ENCODE measurements at places on chromosomes 7 and 10. TPM values are rescaled to one million over a fixed set of nuclear protein-coding genes. Genes with fewer than 3 reads are reported as not detected.

- DNase-seq, result no peak
These were observed 9.8 kb upstream of the SP8 start for GRCh38 chr7:20796500-20796899.

- DNase-seq, result no peak
These were observed 169.1 kb upstream of the TNS3 start for GRCh38 chr7:47751043-47751442.

DNA sequence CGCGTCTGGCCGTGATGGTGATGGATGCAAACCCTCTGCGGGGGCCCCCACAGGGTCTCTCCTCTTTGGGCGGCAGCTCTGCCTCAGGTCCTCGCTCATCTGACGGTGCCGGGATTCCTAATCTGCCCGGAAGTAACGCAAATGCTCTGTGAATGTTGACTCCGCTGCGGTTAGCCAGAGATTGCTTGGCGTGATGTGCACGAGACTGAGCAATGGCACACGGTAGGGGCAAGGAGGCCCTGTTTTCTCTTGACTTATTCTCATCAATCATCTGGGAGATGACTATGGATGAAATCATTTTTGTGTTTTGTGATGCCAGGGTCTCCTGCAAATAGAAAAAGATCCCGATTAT lies 116.5 kb upstream of the ADAM12 start:
- DNase-seq, result no peak

GRCh38 chr10:6239213-6239991 lies 36.7 kb downstream of the PFKFB3 start:
- DNase-seq, result peak; percentile 99

- DNase-seq, result no peak
These were observed 220.8 kb upstream of the NFE2L3 start for GRCh38 chr7:25931156-25931555.

DNA sequence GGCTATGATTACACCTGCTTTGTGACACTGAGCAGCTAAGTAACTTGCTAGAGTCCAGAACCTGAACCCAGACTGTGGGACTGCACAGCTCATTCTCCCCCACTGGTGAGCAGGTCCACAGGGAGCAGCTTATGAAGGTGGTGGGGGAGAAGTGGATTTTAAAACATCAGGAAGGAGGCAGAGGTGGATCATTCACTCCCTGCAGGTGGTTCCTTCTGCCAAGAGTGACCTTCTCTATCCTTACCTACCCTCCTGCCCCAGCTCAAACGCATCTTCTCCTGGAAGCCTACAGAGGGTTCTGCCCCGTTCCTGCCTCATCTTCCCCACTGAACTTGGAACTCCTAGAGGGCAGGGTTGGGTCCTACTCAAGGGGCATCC lies 539 bp upstream of the FAM241B start:
- DNase-seq, result no peak

DNA sequence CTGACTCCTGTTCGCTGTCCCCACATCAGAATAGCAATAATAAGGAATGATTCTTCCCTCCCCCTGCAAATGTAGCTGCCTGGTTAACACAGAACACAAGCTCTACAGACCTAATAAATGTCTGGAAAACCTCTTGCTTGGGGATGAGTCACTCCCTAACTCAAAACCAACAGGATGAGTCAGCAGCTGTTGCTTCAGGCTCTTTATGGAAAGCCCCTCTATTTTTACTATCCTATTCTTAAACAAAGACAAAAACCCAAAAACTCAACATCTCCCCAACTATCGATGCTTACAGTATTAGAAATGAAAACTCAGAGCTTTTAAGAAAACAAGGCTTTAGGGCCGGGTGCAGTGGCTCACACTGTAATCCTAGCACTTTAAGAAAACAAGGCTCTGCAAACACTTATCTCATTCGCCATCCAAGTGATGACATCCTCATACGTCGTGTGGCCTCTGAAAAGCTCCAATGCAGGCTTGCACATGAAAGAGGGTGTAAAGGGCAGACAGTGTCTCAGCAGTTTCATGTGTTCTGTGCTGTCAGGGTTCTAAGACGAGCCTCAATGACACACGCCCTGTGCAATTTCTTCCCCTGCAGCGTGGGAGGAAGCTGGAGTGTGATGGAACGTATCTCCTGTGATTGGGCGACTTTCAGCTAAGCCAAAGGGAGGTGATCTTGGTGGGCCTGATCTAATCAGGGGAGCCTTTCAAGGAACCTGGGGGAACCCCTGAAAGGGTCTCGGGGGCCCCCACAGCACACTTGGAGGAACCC lies 70.1 kb downstream of the AMZ1 start:
- peak; percentile 99 for DNase-seq

- DNase-seq, result peak; percentile 44
These were observed 138.7 kb downstream of the NRP1 start for GRCh38 chr10:33195608-33196376.

DNA sequence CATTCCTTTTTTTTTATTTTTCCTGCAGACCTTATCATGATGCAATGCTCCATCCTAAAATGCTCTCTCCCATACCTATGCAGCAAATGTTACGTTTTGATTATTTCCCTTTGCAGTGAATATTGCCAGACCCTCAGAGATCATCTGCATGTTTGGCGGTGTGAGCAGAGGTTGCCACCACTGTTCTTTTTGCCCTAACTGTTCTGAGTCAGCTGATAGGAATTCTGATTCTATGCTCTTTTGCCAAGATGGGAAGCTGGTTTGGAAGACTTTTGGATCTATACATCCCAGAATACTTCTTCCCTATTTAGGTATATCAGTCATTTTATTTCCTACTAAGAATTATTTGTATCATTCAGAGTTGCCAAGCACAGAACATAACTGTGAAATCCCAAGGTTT lies 130.5 kb downstream of the KLF6 start:
- DNase-seq, result peak; percentile 18

GRCh38 chr10:4057725-4058513 lies 272.9 kb upstream of the KLF6 start:
- DNase-seq, result no peak

DNA sequence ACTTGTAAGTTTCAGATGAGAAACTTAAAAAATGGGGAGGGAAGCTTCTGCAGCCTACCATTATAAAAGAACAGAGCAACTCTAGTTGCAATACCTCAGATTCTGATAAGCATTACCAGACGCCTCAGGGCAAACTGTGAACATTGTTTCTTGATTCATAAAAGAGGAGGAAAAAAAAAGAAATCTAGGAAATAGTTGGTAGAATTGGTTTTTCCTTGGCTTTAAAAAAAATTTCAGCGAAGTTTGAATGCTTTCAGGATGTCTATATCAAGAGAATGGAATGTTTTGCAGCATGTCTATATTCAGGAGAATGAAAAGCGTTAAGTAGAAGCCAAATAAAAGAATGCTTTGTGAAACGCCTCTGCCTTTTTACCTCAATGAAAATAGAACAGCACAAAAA lies 17.5 kb upstream of the ANLN start:
- no peak for DNase-seq

DNA sequence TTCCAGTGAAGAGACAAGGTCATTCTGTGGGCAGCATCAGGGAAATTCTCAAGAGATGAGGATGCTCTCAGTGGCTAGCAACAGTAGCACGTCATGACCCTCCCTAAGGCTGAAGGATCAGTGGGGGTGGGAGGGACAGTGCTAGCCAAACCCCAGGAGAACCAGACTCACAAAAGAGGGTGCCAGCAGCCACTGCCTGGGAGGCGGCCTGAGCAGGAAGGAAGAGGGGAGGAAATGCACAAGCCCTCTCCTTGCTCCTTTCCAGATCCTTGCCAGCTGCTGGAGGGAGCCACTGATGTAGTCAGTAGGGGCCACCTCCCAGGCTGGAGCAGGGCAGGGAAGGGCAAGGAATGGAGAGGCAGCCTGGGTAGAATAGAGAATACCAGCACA lies 302.7 kb downstream of the RPS24 start:
- DNase-seq, result peak; percentile 97

DNA sequence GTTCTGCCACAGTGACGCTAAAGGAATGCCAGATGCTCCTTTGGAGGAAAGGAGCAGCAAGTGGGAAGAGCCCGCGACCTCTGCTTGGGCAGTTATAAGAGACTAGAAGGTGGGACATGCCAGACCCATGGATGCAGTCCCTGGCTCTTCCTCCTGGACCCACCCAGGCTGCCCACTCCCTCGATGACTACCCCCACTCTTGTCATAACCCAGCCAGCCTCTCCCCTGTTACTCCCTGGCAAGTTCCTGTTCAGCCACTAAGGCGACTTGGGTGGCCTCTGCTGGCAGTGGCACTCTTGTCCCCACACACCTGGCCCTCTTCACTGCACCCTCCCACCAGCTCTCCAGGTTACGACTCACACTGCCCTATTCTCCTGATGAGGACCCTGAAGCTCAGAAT lies 33.5 kb downstream of the COL13A1 start:
- no peak for DNase-seq

- no peak for DNase-seq
These were observed 50.0 kb downstream of the NKX6-2 start for GRCh38 chr10:132735923-132736391.

DNA sequence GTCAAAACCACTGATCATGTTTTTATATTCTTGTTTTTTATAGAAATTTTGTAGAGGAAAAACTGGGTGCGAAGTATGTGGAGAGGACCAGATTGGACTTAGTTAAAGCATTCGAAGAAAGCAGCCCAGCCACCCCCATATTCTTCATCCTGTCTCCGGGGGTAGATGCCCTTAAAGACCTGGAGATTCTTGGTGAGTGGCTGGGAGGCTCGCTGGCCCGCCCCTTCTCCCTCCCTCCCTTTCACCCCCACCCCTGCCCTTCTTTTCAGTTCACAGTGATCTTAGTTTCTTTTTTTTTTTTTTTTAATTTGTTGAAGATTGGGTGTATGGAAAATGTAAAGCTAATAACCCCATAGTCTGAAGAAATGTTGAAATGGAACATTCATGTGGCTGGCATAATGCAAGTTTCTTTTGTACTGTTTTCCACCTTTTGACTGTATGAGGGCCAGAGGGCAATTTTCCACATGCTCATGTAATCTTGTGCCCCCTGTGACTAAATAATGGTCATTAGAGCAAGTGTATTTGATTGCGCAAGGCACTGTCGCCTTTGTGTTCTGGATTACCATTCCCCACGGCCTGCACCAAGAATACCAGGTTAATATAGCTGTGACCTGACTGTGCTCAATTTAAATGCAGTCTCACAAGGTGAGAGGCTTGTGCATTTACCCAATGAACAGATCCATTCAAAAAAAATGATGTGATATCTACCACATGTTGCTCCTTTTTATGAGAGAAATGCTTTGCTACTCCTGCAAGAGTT lies 77.7 kb downstream of the CDCA7L start:
- DNase-seq, result no peak

DNA sequence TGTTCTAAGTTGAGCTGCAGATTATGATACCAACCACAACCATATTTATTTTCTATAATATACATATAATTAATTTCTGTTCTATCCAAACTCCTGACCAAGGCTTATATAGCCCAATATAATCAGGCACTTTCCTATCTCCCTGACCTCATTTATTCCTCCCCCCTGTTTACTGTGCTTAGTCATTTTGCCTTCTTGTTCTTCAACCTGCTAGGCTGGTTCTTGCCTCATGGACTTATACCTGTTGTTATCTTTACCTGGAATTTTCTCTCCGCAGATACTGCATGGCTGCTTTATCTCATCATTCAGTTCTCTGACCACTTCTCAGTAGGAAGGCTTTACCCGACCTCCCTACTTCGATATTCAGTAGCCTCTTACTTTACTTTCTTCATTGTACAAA lies 24.9 kb upstream of the FAM3C start:
- DNase-seq, result no peak

DNA sequence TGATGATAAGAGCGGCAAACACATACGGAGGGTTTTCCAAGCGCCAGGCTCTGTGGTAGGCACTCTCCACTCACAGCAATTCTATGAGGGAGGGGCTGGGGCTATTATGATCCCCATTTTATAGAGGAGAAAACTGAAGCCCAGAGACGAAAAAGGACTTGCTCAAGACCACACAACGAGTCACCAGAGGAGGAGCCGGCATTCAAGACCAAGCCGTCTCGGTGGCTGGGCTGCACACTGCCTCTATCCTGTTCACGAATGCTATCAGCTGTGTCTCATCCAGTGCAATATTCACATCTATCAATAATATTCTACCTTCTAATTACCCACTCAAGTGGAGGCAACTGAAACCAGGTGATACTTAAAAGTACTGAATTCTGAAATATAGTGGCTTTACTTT lies 67.8 kb upstream of the NMT2 start:
- no peak for DNase-seq

DNA sequence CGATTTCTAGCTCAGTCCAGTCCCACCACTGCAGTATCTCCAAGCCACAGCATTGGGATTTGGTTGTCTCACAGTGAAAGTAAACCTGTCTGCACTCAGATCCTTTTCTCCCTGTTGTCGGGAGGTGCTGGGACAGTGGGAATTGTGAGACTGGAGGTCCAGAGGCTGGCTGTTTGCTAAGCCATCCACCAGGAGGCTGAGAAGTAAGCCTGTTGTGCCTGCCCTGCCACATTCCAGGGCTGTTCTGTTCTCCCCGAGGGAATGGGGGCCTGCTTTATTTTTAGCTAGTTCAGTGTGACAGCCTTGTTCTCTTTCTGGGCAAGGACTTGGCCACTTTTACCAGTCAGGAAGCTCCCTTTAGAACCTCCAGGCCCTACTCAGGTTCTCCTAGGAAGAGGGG lies 54.9 kb downstream of the HK1 start:
- DNase-seq, result no peak

DNA sequence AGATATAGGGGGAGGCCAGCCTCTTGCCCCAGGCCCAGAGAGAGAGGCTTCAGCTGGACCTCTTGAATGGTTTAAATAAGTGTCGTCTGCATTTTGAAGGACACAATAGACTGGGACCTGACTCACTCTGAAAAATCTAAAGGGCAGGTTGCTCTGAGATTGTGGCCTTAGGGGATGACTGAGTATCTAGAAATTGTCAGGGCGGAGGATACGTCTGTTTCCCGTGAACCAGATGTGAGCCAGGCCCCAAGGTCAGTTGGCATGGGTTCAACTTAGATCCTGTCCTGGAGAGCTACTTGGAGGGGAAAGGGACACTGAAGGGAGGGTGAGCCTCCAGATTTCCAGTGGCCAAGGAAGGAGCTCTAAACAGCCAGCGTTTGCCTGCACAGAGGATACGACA lies 110.2 kb downstream of the CHN2 start:
- DNase-seq, result no peak

- DNase-seq, result peak; percentile 72
These were observed 168.0 kb upstream of the ZNF32 start for GRCh38 chr10:43816351-43817321.

DNA sequence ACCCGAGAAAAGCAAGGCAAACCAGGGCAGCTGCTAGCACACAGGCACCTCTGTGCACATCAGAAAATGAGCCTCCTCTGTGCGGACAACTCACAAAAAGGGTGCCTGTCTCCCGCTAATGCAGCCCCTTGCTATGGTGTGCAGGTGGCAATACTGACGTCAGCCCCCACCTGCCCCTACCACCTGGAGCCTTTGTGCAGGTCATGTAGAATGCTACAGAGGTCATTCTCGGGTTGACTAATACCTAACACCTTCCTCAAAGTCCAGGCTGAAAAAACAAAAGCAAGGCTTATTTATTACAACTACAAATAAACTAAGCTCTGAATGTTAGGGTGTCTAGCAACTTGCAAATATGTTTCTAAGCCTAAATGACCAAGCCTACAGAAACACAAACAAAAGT lies 13.9 kb downstream of the PIP4K2A start:
- no peak for DNase-seq

LIPJ gene
- not detected for total RNA-seq

EBF3 gene
- 0.36 TPM for total RNA-seq

PTPRN2 gene
- under 0.01 TPM for total RNA-seq

SEMA3C gene
- total RNA-seq, result 116 TPM

SPRN gene
- total RNA-seq, result 0.36 TPM

ADAM22 gene
- total RNA-seq, result 0.18 TPM

CTAGE6 gene
- total RNA-seq, result 0.18 TPM

GPR37 gene
- total RNA-seq, result 9.2 TPM

PNLIP gene
- not detected for total RNA-seq

DNAJC12 gene
- total RNA-seq, result 2.3 TPM

PNLIPRP1 gene
- total RNA-seq, result not detected

VAX1 gene
- not detected for total RNA-seq
